H1 (cell line): ENCODE measurements at places on chromosomes 4 and X.

DNA sequence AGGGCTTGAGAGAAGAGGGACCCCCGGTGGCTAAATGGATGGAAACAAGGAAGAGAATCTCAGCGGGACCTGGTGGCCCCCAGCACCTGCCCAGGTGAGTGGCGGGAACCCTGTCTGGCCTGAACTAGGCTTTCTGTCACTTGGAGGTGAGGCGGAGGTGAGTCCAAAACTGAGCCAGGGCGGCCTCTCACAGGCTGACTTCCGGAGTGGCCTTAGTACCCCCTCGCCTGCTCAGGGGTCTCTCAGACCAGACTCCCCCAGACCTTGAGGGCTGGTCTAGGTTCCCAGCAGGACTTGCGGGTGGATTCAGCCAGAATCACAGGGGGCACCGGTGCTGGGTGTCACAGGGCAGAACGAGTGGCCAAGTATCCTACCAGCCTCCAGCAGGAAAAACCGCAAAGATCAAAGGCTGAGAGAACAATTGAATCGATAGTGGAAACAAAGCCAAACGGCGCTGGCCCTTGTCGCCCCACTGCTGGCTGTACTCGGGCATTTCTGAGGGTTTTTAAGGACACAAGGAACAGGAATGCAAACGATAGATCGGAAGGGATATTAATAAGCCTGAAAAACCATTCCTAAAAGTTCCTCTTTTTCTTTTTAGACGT is 67.8 kb downstream of the WFS1 start:
- no peak for DNase-seq

GRCh38 chr4:109978704-109979454 is 66.2 kb downstream of the EGF start:
- no peak for DNase-seq

- DNase-seq: no peak
Measured at GRCh38 chr4:160318567-160319220, 1215.8 kb downstream of the RAPGEF2 start.

DNA sequence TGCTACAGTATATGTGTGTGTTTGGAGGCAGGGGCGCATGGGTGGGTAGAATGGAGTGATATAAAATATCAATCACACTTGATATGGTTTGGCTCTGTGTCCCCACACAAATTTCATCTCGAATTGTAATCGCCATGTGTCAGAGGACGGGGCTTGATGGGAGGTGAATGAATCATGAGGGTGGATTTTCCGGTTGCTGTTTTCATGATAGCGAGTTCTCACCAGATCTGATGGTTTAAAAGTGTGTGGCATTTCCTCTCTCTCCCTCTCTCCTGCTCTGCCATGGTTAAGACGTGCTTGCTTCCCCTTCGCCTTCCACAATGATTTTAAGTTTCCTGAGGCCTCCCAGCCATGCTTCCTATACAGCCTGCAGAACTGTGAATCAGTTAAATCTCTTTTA is 14.8 kb downstream of the SOWAHB start:
- no peak for DNase-seq

GRCh38 chr4:859496-859895 is 33.6 kb upstream of the CPLX1 start:
- DNase-seq: no peak

- no peak for DNase-seq
Measured at GRCh38 chrX:15014281-15014680, 141.1 kb downstream of the MOSPD2 start.

DNA sequence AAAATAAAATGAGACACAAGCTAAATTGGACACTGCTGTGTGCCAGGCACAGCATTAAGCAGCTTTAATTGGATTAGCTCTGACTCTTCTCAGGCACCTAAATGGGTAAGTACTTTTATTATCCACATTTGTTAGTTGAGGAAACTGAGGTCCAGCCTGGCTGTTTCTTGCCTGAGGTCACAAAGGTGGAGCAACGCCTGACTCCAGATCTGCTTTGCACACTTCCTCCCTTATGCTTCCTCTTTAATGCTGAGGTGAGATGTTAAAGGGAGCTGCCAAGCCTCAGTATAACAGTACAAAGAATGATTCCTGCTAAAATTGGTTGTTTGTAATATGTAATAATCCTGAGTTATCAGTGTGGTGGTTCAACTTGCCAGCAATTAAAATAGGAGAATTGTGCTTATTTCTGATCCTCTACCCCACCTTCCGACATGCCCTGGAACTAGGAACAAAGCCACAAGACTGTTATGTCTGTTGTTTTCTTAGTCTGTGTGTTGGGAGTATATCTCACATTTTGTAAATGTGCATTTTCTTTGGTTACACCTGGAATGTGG is 74.4 kb downstream of the AFF1 start:
- no peak for DNase-seq

DNA sequence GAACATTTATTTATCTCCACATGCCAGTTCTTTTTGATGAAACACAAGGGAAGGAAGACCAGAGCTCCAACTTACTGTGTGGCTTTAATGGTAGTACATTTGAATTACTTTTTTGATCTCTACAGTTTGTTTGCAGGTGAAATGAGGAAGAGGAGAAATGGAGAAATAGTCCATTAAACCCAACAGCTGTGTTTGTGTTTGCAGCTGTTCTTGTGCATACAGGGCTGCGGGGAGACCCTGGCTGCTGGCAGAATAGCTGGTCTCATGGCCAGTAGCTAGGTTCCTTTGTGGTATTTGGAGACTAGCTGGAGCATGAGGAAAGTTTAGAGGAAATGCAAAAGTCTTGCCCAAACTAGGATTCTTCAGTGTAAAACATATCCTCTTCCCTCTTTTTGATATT is 374.8 kb downstream of the GPAT3 start:
- no peak for DNase-seq

- no peak for DNase-seq
Measured at GRCh38 chr4:10074076-10074766, 42.4 kb downstream of the WDR1 start.

- no peak for DNase-seq
Measured at GRCh38 chrX:150688911-150689451, 4.2 kb upstream of the MTMR1 start.

DNA sequence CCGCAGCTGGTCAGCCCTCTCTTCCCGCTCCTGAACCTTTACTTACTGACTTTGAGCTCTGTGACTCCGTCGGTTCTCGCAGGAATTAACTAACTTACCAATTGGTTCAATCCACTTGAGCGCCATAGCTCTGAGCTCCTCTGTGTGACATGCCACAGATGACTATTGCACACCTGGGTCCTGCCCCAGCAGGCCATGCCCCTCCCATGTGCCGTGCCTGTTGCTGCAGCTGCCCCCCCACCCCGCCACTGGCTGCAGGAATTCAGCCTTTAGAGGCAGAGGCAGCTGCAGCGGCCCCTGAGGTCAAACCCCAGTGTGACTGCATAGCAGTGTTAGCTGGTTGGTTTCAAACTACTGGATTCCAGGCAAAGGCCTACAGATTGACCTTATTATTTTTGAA is 70.6 kb downstream of the MTMR1 start:
- no peak for DNase-seq

GRCh38 chr4:104490096-104490769 is 4.5 kb downstream of the CXXC4 start:
- DNase-seq: peak; percentile 48

DNA sequence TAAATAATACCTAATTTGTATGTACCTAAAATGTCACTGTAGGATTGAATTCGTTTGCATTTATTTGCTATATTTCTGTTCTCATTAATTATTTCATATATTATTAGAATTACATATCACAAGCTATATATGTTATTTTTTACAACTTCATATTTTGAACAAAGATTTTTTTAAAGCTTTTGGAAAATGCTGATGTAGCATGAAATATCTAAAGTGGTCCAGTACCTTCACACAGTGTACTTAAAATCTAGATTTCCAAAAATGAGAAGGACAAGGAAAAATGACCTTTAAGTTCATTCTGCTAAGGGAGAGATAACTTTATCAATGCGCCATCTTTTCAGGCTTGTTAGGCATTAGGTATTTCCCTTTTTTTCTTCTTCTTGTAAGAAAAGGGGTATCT is 71.8 kb downstream of the LARP7 start:
- no peak for DNase-seq

GRCh38 chrX:50075630-50076339 is 125.0 kb downstream of the AKAP4 start:
- DNase-seq: no peak

- DNase-seq: no peak
Measured at GRCh38 chrX:113726898-113727297, 857.0 kb upstream of the HTR2C start.

DNA sequence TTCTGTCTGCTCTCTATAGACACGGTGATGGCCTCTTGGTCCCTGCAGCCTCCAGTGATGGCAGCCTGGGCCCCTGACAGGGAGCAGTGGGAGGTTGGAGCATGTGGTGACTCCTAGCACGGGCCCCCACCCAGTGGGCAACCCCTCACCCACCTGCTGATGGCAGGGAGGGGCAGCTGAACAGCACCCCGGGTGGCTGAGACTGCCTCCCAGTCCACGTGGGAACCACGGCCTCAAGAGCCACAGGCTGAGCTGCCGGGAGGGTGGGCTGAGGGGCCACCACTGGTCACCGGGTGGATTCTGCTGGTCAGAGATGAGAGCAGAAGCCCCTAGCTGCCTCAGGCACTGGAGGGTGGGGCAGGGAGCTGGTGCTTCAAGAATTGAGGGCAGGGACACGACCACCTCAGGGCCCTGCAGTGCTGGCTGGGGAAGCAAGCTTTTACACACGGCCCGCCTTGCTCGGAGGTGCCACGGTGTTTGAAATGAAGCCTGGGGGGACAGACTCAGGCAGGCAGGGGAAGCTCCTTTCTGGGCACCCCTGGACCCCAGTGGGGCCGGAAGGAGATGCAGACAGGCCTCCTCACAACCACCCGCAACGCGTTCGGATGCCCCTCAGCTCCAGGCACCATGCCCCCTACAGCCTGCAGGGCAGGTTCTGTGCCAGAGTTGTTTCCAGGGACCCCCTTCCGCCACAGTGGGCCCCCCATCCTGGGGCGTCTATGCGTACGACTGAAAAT is 6.3 kb upstream of the HAUS3 start:
- no peak for DNase-seq

GRCh38 chrX:12309040-12309743 is 170.9 kb downstream of the FRMPD4 start:
- no peak for DNase-seq

DNA sequence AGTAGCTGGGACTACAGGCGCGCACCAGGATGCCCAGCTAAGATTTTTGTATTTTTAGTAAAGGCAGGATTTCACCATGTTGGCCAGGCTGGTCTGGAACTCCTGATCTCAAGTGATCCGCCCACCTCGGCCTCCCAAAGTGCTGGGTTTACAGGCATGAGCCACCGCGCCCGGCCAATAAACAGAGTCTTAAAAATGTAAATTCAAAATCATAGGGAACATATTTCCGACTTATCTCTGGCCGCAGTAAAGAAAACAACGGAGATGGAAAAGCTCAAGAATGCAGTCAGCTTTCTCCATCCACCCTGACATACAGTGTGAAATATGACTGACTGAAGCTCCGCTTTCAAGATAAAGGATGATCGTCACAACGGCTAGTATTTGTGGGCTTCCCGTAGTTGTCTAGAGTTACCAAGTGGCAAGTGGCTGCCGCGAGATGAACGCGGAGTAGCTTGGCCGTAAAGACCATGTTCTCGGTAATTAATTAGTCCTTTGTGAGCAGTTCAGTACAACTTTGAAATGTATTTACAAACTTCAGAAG is 495.1 kb upstream of the FAT1 start:
- no peak for DNase-seq

DNA sequence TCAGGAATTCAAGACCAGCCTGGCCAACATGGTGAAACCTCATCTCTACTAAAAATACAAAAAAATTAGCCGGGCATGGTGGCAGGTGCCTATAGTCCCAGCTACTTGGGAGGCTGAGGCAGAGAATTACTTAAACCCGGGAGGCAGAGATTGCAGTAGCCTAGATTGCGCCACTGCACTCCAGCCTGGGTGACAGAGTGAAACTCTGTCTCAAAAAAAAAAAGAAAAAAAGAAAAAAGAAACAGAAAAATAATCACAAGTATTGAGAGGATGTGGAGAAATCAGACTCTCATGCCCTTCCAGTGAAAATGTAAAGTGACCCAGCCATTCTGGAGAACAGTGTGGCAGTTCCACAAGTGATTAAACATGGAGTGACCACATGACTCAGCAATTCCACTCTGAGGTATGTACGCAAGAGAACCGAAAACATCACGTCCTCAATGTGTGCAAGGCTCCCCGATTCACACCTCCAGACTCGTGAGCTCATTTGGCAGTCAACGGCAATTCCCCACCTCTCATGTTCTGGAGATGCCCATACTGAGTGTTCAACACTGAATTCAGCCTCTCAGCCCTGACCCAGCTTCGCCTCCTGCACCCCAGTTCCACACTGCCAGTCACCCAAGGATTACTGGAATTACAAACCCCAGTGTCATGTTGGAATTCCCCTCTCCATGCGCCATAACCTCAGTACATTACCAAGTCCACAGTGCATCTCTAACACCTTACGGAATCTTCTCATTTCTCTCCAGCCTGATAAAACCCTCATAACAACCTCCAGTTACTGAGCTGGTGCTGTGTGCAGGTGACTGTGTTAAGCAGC is 21.1 kb downstream of the ACOX3 start:
- no peak for DNase-seq

DNA sequence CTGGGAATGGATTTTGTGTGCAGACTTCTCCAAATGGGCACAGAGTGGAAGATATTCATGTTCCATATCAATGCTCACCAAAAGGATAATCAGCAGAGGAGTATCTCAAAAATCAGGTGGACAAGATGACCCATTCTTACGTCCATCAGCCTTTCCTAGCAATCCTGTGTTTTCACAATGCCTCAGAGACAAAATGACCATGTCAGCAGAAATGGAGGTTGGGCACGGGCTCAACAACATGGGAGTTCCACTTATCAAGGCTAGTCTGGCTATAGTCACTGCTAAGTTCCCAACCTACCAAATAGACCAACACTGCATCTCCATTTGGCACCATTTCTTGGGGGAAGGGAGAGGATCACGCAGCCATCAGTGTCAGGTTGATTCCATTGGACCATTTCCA is 179.0 kb downstream of the COX7B2 start:
- DNase-seq: no peak

DNA sequence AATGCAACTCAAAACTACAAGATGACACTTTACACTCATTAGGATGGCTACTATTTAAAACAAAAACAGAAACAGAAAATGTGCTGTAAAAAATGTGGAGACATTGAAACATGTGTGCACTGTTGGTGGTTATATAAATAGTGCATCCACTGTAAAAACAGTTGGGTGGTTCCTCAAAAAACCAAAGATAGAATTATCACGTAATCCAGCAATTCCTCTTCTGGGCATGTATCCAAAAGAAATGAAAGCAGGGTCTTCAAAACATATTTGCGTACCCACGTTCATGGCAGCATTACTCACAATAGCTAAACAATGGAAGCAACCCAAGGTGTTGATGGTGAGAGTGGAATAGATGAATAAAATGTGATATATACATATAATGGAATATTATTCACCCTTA is 967.2 kb downstream of the TRAM1L1 start:
- no peak for DNase-seq

GRCh38 chr4:121011138-121011537 is 61.2 kb downstream of the NDNF start:
- DNase-seq: peak; percentile 13

DNA sequence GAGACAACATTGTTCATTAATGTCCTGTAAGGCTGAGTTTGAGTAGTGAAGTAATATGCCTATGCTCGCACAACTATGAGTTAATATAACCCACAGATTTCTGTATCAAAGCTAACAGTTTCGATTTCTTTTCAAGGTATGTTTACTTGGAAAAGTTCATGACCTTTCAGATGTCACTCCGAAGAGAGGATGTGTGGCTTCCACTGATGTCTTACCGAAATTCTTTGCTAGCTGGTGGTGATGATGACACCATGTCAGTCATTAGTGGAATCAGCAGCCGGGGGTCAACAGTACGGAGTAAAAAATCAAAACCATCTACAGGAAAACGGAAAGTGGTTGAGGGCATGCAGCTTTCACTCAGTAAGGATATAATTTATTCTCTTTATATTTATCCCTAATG is 124.9 kb downstream of the STAG2 start:
- DNase-seq: no peak
